Sigmoid colon (tissue), 7 donors: ENCODE measurements at places on chromosomes 2 and 18. TPM values are rescaled to one million over a fixed set of nuclear protein-coding genes. Genes with fewer than 3 reads are reported as not detected.

- no peaks in the 10 kb centered on the region for H3K27me3 ChIP-seq
- H3K4me1 ChIP-seq: no peaks in the 10 kb centered on the region
- no peak for DNase-seq
- H3K27ac ChIP-seq: no peak overlapping the region
- H3K4me3 ChIP-seq: no peak overlapping the region
- H3K36me3 ChIP-seq: no peaks in the 10 kb centered on the region
Measured at GRCh38 chr2:18301421-18302139, 258.9 kb downstream of the RDH14 start.

DNA sequence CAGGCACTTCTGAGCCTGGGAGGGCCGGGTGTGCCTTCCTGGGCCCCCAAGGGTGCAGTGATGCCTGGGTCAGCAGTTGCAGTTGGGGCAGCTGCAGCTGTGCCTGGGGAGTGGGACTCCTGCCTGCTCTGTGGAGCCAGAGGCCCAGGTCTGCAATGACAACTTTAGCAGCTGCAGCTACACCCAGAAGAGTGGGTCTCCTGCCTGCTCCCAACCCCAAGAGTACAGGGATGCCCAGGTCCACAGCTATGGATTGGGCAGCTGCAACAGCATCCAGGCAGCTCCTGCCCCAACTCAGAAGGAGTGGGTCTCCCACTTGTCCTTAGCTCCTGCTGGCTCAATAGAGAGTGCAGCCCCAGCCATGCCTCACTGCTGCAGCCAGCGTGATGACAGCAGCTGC is 73.0 kb upstream of the ST3GAL5 start:
- no peak for DNase-seq
- no peak overlapping the region for H3K4me3 ChIP-seq
- H3K27me3 ChIP-seq: no peaks in the 10 kb centered on the region

RFTN2 gene
- total RNA-seq: 10.0 TPM

DNAH7 gene
- 0.41 TPM for total RNA-seq

SPC25 gene
- not detected for total RNA-seq

DNA sequence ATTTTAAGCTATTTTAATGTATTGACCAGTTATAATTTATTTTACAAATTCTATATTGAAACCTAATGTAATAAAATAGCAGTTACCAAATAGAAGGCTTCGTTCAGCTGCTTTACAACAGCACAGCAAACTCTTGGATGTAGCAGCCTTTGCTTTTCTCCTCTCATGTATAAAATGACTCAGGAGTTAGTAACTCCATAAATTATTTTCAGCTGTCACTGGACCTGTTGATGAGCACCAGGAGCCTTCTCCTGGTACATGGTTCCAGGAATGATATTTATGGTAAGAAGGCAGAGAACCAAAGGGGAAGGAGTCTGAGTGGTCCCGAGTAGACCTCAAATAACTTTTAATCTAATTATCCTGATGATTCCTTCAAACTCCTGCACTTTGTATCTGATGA is 256.4 kb upstream of the NETO1 start:
- DNase-seq: no peak
- no peaks in the 10 kb centered on the region for H3K36me3 ChIP-seq
- H3K27ac ChIP-seq: no peak overlapping the region
- H3K4me3 ChIP-seq: no peak overlapping the region
- H3K27me3 ChIP-seq: no peaks in the 10 kb centered on the region

GRCh38 chr2:126383800-126384199 is 272.2 kb upstream of the GYPC start:
- no peak for DNase-seq
- no peak overlapping the region for H3K4me3 ChIP-seq
- H3K36me3 ChIP-seq: no peaks in the 10 kb centered on the region
- H3K4me1 ChIP-seq: no peaks in the 10 kb centered on the region
- H3K27ac ChIP-seq: no peak overlapping the region

DNA sequence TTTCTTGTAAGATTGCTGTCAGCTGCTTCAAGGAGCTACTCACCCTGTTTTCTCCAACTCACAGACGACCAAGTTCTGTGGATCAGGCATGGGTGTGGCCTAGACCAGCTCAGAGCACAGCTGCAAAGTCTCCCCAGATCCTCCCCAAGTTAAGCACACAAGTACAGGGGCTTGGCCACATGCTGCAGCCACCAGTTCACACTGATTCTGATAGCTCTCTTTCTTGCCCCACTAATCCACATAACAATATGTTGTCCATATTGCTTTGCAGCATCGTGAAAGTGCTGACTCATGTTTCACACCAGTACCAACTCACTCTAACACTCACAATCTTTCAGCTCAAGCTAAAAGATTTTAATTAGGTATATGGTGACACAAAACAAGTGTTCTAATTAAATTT is 437.0 kb downstream of the PARD3B start:
- peaks cover 14% of the 10 kb centered on the region for H3K4me1 ChIP-seq
- no peak overlapping the region for H3K4me3 ChIP-seq
- DNase-seq: no peak
- H3K27ac ChIP-seq: no peak overlapping the region
- no peaks in the 10 kb centered on the region for H3K27me3 ChIP-seq
- H3K36me3 ChIP-seq: no peaks in the 10 kb centered on the region

GRCh38 chr18:24543795-24544498 is 83.5 kb downstream of the HRH4 start:
- no peak overlapping the region for H3K27ac ChIP-seq
- H3K36me3 ChIP-seq: no peaks in the 10 kb centered on the region
- H3K4me3 ChIP-seq: no peak overlapping the region
- DNase-seq: no peak
- H3K4me1 ChIP-seq: no peaks in the 10 kb centered on the region

DNA sequence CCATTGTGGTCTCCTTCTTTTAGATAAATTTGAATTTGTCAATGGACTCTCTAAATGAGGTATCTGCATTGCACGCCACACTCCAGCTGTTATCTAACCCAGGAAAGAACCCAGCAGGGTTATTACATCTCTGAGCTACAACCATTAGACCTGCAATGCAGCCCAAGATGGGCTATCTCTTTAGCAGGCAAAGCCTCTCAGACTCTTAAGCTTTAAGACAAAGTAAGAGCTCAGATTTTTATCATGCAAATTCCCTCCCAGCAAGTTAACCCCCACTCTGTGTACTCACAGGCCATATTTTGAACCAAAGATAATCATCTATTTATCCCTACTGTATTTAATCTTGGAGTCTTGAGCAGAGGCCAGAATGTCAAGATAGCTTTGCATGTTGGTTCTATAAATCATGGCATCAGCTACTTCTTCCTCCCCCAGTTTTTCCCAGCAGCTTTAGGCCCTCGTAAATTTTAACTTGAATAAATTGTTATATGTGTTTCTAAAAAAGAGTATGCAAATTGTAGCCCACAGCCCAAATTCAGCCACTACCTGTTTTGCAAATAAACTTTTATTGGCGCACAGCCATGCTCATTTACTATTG is 273.7 kb upstream of the PKDCC start:
- DNase-seq: no peak
- no peak overlapping the region for H3K27ac ChIP-seq
- H3K27me3 ChIP-seq: no peaks in the 10 kb centered on the region
- no peaks in the 10 kb centered on the region for H3K4me1 ChIP-seq

DNA sequence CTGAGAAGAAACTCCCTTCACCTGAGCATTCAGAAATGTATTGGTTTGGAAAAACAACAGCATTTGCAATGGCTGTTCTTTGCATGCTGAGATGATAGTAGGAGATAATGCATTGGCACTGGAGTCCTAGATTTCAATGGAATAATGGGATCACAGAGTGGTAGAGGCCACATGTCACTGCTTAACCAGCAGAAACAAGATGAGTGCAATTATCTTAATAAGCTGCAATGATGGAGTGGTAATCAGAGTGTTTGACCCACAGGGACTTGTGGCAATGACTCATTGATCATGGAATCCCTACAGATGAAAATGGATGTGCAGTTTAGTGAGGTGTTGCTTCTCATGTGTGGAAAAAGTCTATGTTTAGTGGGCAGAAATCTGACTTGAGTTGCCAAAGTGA is 218.8 kb upstream of the ZEB2 start:
- H3K27ac ChIP-seq: no peak overlapping the region
- H3K4me3 ChIP-seq: no peak overlapping the region
- no peaks in the 10 kb centered on the region for H3K27me3 ChIP-seq
- DNase-seq: no peak

GRCh38 chr2:165698444-165698884 is 95.6 kb downstream of the GALNT3 start:
- H3K27me3 ChIP-seq: no peaks in the 10 kb centered on the region
- no peaks in the 10 kb centered on the region for H3K4me1 ChIP-seq
- H3K27ac ChIP-seq: no peak overlapping the region
- H3K4me3 ChIP-seq: no peak overlapping the region
- DNase-seq: no peak

SPDYA gene
- total RNA-seq: 0.95 TPM

DNA sequence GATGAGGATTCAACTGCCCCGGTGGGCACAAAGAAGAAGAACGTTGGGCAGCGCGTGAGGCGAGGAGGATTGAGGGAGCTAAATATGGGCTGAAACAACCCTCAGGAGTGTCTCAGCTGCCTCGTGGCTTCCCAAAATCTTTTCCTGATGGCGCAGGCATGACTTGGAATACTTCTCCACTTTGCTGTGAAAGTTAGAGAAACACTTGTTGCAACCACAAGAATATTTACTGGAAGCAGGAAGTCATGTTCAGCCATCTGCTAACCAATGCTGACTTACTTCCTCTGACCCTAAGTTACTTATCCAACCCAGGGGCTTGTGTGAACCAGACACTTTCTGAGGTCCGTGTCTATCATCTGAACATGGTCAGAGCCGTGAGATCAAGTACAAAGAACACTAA is 148.8 kb downstream of the ARL4C start:
- no peaks in the 10 kb centered on the region for H3K36me3 ChIP-seq
- DNase-seq: no peak
- H3K4me1 ChIP-seq: no peaks in the 10 kb centered on the region
- H3K27me3 ChIP-seq: no peaks in the 10 kb centered on the region
- H3K4me3 ChIP-seq: no peak overlapping the region

DNA sequence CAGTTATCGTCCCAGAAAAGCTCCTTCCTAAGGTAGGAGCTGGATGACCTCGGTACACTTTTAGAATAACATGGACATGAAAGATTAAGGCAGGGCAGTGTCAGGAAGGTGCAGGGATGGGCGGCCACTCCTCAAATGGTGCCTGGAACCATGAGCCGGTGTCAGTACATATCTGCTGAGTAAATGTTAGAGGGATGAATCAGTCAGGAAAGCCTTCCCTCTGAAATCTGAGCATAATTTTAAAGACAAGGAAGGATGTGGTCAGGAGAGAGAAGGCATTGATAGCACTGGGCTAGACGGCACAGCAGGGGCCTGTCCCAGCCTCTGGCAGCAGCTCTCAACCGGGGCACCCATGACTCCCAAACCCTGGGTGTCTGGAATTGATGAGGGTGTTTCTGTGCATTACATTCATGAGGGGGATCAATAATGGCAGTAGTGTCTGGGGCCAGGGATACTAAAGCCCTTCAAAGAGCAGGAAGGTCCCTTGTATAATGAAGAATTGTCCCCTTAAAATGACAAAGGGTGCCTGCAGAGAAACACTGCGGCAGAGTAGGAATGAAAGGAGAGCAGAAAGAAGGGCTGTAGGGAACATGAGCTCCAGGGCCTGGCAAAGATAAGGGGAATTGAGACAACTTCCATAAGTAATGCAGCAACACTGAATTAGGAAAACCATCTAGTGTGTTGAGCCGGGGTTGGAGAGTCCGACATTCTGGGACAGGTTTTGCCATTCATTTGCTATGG is 162.3 kb upstream of the REV1 start:
- no peaks in the 10 kb centered on the region for H3K4me1 ChIP-seq
- no peak overlapping the region for H3K4me3 ChIP-seq
- H3K36me3 ChIP-seq: no peaks in the 10 kb centered on the region
- H3K27me3 ChIP-seq: no peaks in the 10 kb centered on the region
- DNase-seq: no peak

GRCh38 chr2:77713412-77713811 is 191.2 kb upstream of the LRRTM4 start:
- H3K36me3 ChIP-seq: no peaks in the 10 kb centered on the region
- H3K4me1 ChIP-seq: no peaks in the 10 kb centered on the region
- no peak for DNase-seq
- H3K27ac ChIP-seq: no peak overlapping the region
- H3K4me3 ChIP-seq: no peak overlapping the region

- no peak overlapping the region for H3K4me3 ChIP-seq
- H3K27me3 ChIP-seq: no peaks in the 10 kb centered on the region
- H3K27ac ChIP-seq: no peak overlapping the region
- H3K36me3 ChIP-seq: no peaks in the 10 kb centered on the region
- DNase-seq: no peak
Measured at GRCh38 chr2:238821391-238821790, 26.5 kb upstream of the TWIST2 start.

GRCh38 chr2:225398372-225398771 is 1.1 kb upstream of the NYAP2 start:
- H3K27ac ChIP-seq: no peak overlapping the region
- H3K4me1 ChIP-seq: no peaks in the 10 kb centered on the region
- H3K4me3 ChIP-seq: no peak overlapping the region
- DNase-seq: no peak
- H3K27me3 ChIP-seq: no peaks in the 10 kb centered on the region

GRCh38 chr18:60831971-60832370 is 459.4 kb upstream of the MC4R start:
- H3K4me3 ChIP-seq: no peak overlapping the region
- no peak for DNase-seq
- H3K4me1 ChIP-seq: no peaks in the 10 kb centered on the region
- H3K27ac ChIP-seq: no peak overlapping the region
- no peaks in the 10 kb centered on the region for H3K27me3 ChIP-seq

DNA sequence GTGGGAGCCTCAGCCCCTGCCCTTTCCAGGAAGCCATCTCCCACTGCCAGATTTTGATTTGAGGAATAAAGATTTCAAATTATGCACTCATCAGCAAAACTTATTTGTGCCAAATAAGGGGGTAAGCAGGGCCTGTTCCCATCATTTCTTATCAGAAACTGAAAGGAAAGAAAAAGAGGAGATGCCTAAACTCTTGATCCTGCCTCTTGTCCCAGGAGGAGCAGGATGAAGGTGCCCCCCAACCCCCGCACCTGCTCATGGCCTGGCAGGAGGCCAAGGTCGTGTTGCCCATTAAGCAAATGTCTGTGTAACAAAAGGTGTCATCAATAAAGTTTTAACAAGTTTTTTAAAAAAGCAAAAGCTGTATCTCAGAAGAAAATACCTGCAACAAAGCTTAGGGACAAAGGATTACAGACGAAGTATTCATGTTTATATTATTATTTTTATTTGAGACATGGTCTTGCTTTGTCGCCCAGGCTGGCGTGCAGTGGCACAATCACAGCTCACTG is 80.0 kb downstream of the INPP5D start:
- no peaks in the 10 kb centered on the region for H3K36me3 ChIP-seq
- H3K27me3 ChIP-seq: peaks cover 5% of the 10 kb centered on the region
- no peaks in the 10 kb centered on the region for H3K4me1 ChIP-seq
- no peak overlapping the region for H3K27ac ChIP-seq

DES gene
- 12,997 TPM for total RNA-seq

DNA sequence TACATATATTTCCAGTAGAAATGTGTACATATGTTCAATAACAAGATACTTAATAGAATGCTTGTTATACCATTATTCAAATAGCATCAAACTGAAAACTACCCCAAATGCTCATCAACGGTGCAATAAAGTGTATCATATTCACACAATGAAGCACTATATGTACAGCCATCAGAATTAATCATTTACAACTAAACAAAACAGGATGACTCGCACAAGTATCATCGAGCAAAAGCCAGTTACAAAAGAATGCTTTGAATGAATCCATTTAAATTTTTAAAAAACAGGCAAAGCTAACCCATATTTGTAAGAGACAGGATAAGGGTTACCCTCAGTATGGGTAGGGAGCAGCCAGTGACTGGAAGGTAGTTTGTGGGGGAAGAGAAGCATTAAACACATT is 132.8 kb upstream of the PDE1A start:
- DNase-seq: no peak
- no peak overlapping the region for H3K27ac ChIP-seq
- H3K36me3 ChIP-seq: no peaks in the 10 kb centered on the region
- no peak overlapping the region for H3K4me3 ChIP-seq
